Stimulated activated CD4-positive, alpha-beta T cell treated with anti-CD3 and anti-CD28 coated beads, Interleukin-4, amount 100 ng/mL, for 1 hour (primary cell): ENCODE measurements at places on chromosomes 3 and 15.

- no peak for DNase-seq
Measured at GRCh38 chr3:101665851-101666250, 11.1 kb downstream of the ZBTB11 start.

DNA sequence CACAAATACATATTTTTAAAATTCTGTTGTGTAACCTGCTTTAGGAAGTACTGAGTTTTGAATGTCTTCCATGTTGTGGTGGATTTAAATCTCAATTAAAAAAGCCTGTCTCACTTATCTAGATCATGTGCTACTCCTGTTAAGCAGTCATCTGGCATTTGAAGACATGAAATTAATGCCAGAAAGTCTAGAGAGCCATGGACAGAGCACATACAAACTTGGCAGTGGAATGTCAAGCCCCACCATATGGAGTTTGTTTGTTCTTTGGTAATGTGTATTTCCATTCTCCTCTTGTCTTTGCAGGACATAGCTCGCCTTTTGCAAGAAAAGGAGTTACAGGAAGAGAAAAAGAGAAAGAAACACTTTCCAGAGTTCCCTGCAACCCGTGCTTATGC is 39.3 kb upstream of the UTS2B start:
- no peak for DNase-seq

DNA sequence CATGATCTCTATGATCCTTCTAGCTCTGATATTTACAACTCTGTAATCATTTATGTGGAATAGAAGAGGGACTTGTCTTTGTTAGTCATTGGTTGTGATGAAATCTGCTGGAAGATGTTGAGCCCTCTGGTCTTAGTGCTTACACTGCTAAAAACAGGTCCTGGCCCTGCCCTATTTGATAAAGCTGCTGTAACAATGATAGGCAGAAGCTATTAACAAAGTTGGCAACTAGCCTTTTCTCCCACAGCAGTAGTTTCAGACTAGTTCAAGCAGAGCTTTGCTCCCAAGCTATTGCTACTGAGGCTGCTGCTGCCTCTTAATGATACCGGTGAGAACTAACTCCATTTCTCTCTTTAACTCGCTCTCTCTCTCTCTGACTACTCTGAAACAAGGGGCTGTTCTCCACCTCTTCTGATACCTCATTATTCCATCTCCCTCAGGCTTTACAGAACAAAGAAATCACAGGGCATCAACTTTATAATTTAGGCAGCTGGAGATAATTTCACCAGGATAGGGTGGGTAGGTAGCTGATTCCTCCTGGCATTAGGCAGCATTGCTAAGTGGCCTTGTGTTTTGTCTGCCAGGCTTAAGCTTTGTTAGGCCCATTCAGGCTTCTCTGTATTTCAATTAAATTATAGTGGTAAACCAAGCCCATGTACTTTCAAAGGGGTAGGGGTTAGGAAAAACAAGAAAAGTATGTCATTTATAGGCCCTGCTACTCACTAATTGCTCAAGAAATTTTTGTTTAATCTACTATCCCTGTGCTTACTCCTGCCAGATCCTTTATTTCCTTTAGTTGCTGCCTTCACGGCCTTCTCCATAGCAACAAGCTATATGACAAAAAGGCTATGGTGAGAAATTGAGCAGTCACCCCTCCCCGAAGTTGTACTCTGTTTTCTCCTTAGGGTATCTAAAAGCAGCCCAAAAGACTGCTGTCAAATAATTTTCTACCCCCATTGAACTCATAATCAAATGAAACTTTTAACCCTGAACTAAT is 139.6 kb downstream of the RBPMS2 start:
- DNase-seq: no peak

DNA sequence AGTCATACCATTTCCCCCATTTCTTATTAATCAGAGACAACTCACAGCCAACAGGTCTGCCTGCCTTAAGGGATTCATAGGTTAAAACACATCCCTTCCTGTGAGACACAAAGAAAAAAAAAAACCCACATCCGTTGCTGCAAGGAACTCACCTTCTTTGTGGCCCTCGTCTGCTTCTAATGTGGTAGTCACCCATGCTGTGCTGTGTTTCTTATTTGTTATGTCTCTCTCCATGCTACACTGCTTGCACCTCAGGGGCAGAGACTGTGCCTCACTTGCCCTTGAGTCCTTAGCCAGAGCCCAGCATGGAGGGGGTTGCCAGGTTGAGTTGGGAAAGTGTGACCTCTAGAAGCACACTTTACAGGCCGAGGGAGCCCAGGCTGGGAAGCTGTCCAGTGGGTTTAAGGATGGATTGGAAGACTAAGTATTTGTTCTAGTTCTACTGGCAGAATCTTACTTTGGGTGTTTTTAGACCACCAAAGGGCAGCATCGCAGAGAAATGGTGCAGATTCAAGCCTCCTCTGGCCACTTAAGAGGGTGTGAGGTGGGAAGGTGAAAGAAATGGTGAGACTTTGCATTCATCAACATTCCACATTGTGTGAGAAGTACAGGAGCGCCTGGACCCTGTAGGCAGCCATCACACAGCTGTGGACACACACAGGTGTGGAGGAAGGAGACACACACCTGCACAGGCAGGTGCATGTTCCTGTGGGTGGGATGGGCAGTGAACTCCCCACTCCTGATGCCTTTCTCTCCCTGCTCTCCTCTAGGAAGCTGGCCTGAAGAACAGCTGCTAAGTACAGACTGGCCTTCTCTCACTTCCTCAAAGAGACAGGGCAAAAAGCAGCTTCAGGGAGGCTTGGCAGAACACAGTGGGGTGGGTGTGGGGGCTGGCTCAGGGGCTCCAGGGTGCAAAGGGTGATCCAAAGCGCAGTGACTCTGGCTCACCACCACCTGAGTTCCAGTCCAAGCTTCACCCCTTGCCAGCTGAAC is 48.8 kb downstream of the GLB1 start:
- no peak for DNase-seq

GRCh38 chr3:129317014-129317771 is 38.5 kb downstream of the HMCES start:
- no peak for DNase-seq

DNA sequence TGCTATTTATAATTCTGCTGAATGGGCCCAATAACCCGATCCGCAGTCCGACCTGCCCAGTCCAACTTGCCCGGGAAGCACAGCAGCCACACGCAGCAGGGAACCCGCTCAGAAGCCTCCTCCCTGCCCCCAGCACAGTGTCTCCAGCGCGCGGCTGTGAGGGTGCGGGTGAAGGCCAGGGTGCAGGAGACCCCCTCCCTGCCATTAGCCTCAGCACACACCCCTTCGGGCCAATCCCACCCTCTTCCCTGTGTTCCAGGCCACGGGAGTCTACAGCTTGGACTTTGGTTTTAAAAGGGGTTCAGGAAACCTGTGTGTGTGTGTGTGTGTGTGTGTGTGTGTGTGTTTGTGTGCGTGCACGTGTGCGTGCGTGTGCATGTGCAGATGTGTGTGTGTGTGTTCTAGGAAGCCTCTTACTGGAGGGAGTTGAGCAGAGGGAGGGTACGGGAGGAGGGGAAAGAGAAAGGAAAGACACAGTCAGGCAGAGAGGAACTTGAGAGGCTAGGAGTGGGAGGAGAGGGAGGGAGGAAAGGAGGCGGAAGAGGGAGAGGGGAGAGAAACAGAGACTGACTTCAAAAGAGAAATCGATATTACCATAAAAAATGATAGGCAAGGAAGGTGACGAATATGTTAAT is 34.2 kb downstream of the ATP2B2 start:
- peak; percentile 3 for DNase-seq

- DNase-seq: no peak
Measured at GRCh38 chr3:79255702-79256101, 512.1 kb downstream of the ROBO1 start.

GRCh38 chr3:98561727-98562521 is 30.1 kb downstream of the GPR15 start:
- DNase-seq: no peak
